Pancreas (tissue), 10 donors: ENCODE measurements at places on chromosomes 6 and 20.

- no peak for DNase-seq
Observed at GRCh38 chr20:329851-330232, 4.5 kb downstream of the SOX12 start.

DNA sequence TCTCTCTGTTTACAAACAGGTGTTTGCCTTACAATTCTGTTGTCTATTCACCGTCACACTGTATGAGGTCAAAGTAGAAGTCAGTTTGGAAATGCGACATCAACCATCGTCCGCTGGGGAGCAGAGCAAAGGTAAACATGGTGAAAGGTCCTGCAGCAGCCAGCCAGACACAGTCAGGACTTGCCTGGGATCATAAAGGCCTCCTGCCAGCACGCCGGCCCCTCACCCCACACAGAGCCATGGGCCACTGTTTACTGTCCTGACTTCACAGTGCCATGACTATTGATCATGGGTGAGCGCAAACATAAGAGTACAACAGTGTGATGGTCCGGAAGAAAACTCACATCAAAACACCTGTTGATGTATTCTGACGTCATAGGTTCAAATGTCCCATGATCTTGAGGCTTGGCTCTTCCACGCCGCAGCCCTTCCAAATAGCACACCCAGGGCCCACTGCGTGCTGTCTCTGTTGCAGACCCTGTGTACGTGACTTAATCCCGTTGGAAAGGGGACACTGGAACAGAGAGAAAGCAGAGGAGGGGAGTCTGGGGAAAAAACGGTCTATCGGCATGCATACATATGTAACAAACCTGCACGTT is 16.9 kb upstream of the PPP1R3G start:
- DNase-seq = no peak

DNA sequence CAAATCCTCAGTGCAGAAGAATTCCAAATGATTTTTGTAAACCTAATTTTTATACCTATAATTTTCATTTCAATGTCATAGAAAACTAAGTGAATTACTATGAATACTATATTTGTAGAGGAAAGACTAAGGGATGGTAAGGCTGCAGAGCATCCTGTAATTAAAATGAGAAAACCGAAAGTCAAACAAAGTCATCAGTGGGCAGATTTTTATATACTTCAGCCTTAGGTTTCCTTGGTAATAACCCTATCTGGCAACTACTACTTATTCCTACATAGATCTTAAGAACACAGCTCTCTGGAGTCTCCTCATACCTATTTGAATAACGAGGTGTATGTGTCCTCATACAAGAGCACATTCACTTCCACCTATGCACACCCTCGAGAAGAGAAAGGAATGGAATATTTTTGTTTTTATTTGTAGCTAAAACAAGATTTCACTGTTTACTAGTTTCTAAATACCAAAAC is 117.9 kb upstream of the SGK1 start:
- no peak for DNase-seq

DNA sequence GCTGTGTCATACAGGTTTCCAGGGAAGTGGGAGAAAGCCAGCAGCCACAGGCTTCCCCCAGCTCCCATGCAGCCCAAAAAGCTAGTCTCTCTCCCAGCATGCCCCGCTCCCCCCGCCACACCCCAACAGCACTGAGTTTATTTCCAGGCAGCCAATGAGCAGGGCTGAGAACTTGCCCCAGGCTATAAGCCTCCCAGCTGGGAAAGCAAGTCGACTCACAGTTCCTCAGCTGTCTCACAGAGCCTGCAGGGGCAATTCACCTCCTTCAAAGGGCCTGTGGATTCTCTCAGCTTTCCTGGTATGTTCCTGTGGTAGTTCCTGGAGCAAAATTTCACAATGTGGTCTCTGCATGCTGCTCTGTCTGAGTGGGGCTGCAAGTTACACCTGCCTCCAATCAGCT is 34.2 kb downstream of the PAX1 start:
- DNase-seq = no peak

DNA sequence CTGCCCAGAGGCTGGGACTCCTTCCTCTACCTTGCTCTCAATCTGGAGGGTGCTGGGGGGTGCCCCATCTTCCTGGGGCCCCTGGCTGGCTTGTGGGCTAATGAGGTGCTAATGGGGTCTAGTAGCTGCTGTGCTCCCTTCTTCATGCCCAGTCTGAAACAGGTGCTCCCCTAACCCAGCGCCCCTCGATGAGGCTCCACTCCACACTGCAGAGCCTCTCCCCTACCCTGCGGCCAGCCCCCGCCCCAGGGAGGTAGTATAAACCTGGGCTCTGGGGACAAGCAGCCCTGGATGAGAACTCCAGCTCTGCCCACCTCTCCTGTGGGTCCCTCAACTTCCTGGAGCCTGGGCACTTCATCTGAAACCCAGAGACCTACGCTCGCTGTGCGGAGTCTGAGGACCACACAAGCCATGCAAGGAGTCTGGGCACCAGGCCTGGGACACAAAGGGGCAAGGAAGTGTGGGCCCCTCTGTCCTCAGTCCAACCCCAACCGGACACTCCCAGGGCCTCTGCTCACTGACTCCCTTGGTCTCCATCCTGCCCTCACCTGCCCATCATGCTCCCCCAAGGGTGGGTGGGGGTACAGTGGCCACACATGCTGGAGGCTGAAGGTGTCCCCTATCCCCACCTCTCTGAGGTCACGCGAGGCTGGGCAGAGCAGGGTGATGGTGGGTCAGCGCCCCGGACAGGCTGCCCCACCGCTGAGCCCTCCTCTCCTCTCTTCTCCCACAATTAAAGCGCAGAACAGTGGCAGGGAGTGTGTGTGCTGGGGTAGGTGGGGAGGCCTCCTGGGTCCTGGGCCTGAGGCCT is 6.1 kb downstream of the RPL10A start:
- no peak for DNase-seq

DNA sequence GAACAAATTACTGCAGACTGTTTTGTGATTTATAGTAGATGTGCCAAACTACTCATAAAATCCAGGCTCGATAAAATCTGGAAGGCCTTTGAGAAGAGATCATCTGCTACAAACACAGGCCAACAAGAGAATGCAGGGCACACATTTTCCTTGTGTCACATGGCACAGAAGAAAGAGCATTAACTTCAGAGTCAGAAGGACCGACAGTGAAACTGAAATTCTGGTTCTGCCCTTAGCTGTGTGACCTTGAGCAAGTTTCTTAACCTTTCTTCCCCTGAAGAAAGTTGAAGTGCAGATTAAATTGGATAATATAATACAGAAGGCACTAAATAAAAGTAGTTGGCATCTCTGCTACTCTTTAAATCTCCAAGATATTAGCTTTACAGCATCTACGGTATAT is 338.4 kb upstream of the IRAK1BP1 start:
- DNase-seq = no peak

DNA sequence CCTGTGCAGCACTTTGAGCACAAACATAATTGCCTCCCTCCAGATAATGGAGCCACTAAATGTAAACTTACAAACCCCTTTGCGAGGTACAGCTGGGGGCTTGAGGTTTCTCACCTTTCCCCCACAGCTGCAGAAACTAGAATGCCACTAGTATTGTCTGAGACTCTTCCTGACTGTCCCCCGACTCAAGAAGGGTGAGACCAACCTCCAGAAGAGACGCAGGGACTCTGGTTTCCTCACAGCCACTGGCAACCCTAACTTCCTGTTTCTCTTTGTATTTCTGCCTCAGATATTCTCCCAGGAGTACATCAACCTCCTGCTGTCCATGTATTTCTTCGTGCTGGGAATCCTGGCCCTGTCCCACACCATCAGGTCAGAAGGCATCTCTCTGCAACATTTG is 23.6 kb downstream of the HM13 start:
- DNase-seq = no peak

DNA sequence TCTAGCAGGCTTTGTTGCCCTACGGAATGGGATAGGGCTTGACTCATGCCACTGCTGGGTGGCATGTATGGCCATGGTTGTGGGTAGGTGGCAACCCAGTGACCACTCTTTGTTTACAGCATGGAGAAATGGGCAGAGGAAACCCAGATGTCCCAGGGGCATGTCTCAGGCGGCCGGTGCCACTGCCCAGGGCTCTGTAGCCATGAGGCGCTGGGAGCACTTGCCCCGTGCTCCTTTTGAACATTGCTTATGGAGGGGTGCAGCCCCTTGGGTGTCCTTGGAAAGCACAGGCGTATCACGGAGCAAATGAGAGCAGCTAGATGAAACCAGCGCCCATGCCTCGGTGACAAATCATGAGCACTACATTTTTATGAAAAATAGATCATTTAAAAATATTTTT is 212.5 kb upstream of the ECI2 start:
- DNase-seq = no peak

- DNase-seq = no peak
Observed at GRCh38 chr6:111880181-111880888, 7.1 kb upstream of the FYN start.

DNA sequence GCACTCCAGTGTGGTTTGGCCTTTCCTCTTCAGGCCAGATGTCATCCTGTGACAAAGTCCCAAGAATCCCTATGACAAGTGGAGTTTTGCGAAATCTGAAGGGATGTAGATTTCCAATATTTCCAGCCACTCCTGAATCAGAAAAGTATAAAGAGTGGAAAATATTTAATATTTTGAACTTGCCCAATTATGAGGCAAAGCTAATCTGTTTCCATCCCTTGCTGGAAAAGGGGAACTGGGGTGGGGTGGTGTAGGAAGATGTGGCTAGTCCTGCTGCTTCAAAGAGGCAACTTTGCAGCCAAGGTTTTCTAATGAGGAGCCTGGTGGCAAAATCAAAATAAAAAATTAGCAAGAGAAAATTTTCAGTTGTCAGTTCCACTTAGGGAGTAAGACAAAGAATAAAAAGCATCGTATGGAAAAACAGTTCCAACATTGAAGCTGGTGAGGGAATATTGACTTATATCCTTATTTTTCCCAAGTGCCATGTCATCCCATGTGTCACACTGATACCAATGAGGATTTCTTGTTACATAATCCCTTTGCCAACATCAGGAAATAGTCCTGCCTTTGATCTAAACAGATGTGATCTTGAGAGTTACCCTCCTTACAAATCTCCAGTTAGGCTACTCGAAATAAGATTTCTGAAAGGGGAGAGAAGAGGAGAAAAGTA is 480.0 kb upstream of the JARID2 start:
- no peak for DNase-seq

DNA sequence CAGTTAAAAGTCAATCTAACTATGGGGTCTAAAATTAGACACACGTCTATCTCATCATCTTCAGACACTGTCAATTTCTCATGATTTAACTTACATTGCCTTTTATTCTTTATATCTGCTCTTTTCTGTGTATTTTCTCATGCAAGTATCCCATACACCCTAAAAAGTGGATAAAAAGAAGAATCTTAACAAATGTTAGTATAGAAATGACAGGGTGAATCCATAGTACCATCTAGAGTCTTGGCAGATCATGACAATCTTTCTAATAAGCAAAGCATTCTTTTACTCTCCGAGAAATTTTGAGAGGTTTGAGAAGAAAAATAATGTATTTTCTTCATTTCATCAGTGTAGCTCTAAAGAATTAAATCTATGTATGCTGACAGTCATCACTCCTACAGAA is 382.7 kb downstream of the C6orf118 start:
- DNase-seq = no peak

GRCh38 chr6:154579046-154579445 is 68.6 kb upstream of the CNKSR3 start:
- DNase-seq = no peak

DNA sequence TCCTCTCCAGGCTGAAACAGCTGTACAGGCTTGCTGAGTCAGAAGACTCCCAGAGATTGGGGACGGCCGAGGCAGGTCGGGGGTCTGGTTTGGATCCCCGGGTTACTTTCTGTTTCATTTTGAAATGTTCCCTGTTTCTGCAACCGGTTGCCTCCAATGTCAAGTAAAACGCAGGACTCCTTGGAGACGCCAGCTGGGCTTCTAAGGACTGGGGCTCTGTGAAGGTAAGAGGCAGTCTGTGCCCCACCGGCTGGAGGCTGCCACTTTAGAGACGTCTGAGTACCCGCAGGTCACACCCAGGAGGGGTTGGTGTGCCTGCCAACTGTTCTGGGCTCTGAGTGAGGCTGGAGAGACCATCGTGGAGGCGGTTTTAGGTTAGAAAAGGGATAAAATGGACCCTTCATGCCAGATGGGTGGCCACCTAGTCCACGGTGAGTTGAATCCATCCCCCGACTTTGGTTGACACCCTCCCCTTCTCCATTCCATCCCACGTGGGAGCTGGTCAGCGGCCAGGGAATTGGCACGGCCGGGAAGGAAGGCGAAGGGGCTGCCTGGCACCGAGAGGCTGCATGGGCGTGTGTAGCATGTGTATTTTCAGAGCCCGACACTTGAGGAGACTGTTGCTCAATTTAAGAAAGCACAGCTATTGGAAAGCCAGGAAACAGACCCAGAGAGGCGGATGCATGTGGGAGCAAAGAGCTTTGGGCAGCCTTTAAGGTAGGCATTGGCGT is 240.9 kb downstream of the PHACTR1 start:
- peak; percentile 64 for DNase-seq

GRCh38 chr20:56872620-56873458 is 243.7 kb downstream of the TFAP2C start:
- DNase-seq = no peak

- DNase-seq = no peak
Observed at GRCh38 chr6:39343396-39343870, 20.9 kb upstream of the KCNK16 start.

DNA sequence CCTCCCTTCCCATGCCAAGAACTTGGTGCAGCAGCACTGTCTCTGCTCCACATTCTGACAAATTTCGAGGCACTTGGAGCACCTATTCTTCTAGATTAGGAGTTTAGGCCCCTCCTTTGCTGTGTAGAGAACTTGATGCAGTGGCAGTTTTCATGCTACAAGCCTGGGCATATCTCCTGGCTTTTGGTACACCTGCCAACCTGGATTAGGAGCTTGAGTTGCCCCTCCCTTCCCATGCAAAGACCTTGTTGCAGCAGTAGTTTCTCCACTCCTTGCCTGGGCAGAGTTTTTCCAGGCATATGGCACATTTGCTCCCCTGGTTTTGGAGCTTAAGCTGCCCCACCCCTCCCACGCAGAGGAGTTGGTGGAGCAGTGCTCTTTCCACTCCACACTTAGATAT is 956.1 kb downstream of the EYS start:
- no peak for DNase-seq

DNA sequence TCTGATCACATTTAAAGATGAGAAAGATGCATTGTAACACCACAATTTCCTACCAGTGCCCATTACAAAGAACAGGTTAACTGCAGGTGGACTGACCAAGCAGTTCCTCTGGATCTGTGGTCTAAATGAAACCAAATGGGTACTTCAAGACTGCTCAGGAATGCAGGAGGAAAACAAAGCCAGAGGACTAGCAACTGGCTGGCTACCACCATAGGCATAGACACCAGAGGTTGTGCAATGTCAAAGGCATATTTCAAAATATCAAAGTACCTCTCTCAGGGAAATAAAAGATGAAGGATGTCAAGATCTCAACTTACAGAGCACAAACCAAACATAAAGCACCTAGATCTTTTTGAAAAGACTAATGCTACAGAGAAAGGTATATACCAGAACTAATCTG is 65.5 kb downstream of the GMDS start:
- DNase-seq = no peak
